ENCODE measurements at places on chromosomes 13 and 19.

DNA sequence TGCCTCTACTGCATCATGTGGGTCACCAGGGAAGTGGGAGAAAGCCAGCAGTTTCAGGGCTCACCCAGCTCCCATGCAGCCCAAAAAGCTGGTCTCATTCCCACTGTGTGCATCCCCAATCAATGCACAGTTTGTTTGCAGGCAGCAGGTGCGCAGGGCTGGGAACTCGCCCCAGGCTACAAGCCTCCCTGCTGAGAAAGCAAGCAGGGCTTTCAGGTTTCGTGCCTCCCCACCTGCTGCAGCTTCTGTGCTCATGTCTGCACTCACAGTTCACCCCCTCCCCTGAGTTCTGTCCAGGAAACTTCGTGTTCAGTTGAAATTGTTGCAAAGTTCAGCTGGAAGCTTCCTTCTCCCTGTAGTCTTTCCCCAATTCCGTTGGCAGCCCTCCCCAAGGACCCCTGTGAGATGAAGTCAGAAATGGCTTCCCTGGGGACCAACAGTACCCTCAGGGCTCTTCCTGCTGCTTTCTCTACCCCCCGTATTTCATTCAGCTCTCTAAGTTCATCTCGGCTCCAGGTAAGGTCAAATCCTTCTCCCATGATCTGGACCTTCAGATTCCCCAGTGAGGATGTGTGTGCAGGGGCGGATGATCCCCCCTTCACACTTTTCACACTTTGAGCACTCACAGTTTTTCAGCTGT lies 10.3 kb upstream of the KLK3 start:
- DNase-seq = no peak

- DNase-seq = no peak
Measured at GRCh38 chr13:111121506-111121905, 6.4 kb downstream of the ARHGEF7 start.

DNA sequence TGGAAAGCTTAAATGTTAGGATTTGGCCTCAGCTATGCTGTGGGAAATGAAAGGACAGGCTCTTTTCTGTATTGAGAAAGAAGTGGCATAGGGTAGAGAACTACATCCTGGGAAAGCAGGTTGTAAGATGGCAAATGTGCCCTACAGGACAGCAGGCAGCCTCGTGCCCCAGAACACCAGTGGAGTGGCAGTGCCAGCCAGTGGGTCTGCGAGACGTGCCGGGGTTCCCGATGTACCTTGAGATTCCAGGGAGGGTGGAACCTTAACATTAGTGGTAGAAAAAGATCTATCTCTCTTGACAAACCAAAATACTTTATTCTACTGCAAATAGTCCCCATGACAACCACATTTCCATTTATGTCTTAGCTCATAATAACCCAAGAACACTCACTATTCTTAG lies 42.7 kb downstream of the DCLK1 start:
- DNase-seq = no peak

- DNase-seq = no peak
Measured at GRCh38 chr19:45138303-45138751, 22.5 kb downstream of the NKPD1 start.

- no peak for DNase-seq
Measured at GRCh38 chr13:80118506-80118905, 222.4 kb downstream of the SPRY2 start.

GRCh38 chr13:70729369-70729768 lies 621.1 kb upstream of the KLHL1 start:
- no peak for DNase-seq

DNA sequence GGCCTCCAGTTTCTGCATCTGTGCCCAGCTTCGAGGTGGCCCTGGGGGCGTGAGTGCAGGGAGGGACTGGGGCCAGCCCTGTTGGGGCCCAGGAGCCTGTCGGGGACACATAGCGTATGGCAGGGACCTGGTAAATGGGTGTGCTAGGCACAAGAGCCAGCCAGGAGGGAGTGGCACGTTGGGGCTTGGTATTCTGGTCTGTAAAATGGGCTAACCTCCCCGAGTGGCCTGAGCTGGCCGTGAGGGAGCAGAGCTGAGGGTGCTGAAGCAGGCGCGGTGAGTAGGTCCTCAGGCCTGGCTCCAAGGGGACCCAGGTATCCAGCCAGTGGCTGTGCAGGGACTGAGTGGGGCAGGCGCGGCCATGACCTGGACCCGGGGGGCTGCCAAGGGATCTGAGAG lies 4.3 kb downstream of the PTOV1 start:
- DNase-seq = no peak

- no peak for DNase-seq
Measured at GRCh38 chr13:23687614-23688013, 117.4 kb downstream of the TNFRSF19 start.

GRCh38 chr13:64910096-64910495 lies 2320.0 kb downstream of the PCDH9 start:
- DNase-seq = no peak

DNA sequence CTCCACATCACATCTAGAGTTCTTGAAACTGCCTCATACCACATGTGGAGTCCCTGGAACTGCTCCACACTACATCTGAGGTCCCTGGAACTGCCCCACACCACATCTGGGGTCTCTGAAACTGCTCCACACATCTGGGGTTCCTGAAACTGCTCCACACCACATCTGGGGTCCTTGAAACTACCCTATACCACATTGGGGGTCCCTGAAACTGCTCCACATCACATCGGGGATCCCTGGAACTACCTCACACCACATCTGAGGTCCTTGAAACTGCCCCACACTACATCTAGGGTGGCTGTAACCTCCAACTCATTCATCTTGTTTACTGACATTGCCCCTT lies 33.8 kb downstream of the F2RL3 start:
- DNase-seq = no peak

GRCh38 chr19:3140667-3141038 lies 4.8 kb downstream of the GNA15 start:
- no peak for DNase-seq

DNA sequence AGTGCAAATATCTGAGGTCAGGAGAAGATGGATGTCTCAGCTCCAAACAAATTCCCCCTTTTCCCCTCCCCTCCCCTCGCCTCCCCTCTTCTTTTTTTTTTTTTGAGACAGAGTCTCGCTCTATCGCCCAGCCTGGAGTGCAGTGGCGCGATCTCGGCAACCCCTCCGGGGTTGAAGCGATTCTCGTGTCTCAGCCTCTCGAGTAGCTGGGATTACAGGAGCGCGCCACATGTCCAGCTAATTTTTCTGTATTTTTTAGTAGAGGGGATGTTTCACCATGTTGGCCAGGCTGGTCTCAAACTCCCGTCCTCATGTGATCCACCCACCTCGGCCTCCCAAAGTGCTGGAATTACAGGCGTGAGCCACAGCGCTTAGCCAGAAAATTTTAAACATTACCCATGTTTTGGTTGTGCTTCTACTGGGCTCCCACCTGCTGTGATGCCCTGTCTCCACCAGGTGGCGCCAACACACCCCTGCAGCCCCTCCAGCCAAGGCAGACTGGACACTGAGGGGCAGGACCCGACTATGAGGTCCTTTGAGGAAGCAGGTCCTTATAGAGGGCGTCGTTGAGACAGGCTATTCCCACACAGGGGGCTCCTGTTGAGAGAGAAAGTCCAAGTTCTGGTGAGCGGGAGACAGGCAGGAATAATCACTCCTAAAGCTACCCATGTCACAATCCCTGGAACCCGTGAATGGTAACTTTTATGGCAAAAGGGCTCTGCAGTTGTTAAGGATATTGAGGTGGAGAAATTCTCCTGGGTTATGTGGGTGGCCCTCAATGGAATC lies 6.3 kb downstream of the ERICH4 start:
- DNase-seq = peak; percentile 86

- DNase-seq = no peak
Measured at GRCh38 chr19:45889210-45889885, 3.4 kb upstream of the IRF2BP1 start.

DNA sequence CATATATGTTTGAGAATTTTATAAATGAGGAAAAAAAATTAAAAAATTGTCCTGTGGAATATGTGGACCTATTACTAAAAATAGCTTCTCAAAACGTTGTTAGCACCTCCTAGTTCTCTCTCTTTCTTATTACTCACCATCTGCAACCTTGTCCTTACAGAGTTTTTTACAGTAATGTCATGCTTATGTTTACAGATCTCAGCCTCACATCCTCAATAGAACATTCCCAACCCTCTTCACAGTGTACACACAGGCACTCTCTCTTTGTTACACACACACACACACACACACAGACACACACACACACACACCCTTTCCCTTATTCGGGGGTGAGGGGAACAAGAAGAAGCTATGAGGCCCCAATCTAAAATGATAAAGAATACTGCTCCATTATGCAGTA lies 197.7 kb downstream of the SLITRK6 start:
- DNase-seq = no peak

GRCh38 chr19:5889288-5889971 lies 14.2 kb downstream of the NDUFA11 start:
- DNase-seq = no peak

- no peak for DNase-seq
Measured at GRCh38 chr13:93361703-93362102, 135.1 kb downstream of the GPC6 start.

DNA sequence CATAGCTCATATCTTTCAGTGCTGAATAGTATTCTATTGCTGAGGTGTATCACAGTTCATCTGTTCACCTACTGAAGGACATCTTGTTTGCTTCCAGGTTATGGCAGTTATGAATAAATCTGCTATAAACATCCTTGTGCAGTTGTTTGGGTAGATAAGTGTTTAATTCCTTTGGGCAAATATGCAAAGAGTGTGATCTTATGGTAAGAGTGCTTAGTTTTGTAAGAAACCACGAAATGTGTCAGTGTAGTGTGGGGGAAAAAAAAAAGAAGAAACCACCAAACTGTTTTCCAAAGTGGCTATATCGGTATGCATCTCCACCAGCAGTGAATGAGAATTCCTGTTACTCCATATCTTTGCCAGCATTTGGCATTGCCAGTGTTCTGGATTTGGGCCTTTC lies 93.3 kb downstream of the PIBF1 start:
- DNase-seq = no peak

DNA sequence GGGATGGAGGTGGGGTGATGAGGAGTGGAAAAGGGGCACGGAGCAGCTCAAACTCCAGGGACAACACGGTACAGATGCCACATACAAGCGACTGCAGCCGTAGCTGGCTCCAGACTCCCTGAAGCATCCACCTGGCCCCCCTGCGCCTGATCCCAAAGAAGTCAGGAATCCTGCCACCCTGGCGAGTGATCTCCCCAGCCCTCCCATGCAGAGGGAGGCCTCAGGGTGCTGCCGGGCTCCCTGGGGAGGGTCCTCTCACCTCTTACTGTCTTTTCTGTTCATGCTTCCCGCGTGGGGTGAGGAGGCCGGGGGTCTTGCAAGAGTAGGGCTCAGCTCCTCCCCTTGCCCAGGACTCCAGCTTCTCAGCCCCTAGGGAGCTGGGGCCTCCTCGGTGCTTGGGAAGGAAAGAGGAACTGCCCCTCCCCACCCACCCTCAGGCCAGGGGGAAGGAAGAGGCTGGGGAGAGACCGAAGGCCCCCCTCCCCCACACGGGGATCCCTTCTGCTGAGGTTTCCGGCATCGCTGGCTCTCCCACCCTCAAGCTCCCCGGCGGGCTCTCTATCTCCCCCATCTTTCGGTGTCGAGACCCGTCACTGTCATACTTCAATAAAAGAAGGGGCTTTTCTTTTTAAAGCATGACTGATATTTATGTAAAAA lies at the start of gene RASGRP4:
Gene RASGRP4 (minus strand): TSS at position 410 of the 657 bp plus-strand sequence. CDS start 128 bp downstream, at position 282.
- no peak for DNase-seq

DNA sequence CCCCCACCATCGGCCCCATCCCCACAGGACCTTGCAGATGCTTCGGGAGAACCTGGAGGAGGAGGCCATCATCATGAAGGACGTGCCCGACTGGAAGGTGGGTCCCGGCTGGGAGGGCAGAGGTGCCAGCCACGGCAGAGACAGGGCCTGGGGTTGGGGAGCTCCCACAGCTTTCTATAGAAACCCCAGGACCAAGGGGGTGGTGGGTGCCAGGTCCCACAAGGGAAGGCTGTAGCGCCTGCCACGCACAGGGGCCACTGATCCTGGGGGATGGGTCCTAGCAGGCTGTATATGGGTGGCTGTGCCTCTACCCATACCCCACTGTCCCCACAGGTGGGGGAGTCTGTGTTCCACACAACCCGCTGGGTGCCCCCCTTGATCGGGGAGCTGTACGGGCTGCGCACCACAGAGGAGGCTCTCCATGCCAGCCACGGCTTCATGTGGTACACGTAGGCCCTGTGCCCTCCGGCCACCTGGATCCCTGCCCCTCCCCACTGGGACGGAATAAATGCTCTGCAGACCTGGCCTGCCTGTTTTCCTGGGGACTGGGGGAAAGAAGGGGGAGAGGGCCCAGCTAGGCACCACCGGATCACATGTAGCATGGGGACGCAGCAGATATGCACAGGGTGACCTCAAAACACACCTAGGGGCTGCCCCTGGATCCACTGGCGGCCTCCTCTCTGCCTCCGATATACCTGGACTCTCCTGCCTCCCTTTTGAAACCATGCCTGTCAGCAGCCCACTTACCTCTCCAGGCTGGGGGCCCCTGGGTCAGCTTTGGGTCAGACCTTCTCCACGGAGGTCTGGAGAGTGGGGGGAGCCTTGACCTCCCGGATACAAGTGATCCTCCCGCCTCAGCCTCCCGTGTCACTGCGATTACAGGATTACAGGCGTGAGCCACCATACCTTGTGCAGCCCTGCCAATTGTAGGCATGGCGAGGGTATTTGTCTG lies 761 bp upstream of the YJEFN3 start:
- DNase-seq = no peak

DNA sequence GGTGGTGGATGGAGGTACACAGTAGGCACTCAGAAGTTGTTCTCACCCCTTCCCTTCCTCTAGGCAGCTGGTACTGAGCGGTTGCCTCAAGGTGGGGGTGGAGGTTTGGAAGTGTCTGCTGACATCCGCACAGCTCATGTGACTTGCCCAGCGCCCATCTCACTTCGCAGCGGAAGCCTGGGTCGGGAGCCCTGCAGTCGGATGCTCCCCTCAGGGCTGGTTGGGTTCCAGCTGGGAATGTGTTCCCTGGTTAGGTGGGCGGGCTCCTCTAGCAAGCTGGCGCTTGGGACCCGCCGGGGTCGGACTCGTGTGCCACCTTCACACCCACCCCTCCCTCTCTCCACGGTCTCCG lies 10.2 kb downstream of the PPP1R37 start:
- DNase-seq = peak; percentile 73

DNA sequence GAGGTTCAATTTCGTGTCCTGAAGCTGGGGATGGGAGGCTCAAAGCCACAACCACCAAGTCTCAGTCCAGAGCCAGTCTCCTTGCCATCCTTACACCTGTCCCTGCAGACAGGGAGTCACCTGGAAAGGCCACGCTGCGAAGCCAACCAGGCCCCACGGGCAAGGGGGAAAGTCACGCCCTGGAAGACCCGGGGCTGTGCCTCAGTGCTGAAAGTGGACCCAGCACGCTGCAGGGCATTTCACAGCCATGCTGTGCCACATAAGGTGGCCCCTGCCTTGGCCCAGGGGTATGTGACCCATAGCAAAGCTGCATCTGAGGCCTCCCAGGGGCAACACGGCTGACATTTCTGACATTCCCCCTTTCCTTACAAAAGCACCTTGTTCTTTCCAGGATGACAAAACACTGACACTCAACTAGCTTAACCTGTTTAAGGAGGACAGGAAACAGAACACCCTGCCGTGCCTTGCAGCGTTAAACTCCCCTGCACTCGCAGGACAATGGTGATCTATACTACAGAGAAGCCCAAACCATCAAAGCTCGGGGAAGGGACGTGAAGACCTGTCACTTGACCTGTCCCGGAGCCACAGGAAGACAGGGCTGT lies 14.8 kb downstream of the CHERP start:
- no peak for DNase-seq

- no peak for DNase-seq
Measured at GRCh38 chr19:16462757-16463250, 9.0 kb downstream of the EPS15L1 start.

All from sigmoid colon (tissue), 7 donors.